NCI-H2029 treated with DMSO at 0.1 percent for 48 hours (cell line): ENCODE measurements at places on chromosomes 11 and 22.

GRCh38 chr11:12600829-12601228, 73.4 kb upstream of the TEAD1 start:
- no peak for DNase-seq

- no peak for DNase-seq
Measured at GRCh38 chr11:121652971-121653370, 200.2 kb upstream of the SORL1-AS1 start.

DNA sequence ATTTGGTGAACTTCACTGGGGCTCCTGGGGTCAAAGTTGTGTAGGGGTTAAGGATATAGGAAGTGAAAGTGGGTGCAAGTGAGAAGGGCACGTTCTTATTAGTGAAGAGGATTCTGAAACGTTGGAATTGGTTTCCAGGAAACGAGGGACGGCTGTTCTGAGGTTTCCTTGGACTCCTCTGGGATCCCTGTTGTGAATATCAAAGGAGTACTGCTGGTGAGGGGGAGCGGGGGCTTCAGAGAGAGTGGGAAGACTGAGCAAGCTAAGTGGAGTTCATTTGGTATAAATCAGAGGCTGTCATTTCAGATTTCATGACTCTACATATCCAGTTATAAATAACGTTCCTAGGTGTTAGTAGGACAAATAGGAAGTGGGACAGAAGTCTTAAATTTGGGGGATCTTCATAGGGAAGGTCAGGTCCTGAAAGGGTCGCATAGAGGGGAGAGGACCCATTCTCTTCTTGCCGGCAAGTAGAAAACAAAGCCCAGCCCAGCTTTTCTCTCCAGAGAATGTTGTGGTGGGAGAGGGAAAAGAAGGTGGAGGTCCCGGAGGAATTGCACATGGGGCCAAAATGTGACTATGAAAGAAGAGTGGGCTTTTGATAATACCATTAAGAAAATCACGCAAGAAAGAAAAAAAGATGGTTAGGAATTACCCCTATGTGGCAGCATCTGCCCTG, 1.1 kb upstream of the NELL1 start:
- no peak for DNase-seq

DNA sequence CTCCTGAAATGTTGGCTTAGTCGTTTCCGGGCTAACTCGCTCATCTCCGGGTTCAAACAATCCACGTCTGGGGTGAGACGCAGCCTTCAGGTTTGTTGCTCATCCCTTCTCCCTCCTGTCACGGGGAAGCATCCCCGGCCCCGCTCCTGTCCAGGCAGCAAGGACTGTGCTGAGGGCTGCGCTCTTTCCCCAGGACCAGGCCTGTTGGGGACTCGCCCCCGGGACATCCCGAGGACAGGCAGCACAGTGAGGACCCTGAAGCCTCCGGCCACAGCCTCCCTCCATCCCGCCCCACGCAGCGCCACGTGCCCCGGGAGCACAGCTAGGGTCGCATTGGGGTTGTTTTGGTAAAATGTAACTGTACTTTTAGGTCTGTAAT, 252.0 kb downstream of the BRD1 start:
- DNase-seq = no peak

DNA sequence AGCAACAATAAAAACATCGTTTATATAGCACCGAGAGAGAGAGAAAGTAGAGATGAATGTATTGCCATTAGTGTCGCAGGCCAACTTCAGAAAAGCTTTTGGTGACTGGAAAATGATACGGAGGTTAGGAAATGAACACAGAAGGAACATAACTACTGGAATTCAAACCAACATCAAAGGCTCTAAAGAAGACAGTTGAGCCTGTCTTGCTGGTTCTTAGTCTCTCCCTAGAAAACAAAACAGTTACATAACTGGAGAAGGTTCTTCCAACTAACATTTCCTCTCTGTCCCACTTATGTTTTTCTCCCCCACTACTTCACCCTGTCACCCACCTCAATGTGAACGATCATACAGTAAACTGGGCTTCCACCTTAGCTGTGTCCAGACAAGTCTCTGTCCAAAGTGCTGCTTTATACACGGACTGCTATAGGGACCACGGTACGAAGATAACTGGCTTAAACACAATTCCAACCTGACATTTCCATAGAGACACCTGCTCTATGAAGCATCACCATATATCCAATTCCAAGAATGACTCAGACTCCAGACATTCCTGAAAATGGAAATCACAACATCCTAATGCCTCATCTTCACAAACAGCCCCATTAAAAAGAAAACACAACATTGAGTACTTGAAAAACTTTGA, 85.2 kb upstream of the ARHGAP32 start:
- no peak for DNase-seq

DNA sequence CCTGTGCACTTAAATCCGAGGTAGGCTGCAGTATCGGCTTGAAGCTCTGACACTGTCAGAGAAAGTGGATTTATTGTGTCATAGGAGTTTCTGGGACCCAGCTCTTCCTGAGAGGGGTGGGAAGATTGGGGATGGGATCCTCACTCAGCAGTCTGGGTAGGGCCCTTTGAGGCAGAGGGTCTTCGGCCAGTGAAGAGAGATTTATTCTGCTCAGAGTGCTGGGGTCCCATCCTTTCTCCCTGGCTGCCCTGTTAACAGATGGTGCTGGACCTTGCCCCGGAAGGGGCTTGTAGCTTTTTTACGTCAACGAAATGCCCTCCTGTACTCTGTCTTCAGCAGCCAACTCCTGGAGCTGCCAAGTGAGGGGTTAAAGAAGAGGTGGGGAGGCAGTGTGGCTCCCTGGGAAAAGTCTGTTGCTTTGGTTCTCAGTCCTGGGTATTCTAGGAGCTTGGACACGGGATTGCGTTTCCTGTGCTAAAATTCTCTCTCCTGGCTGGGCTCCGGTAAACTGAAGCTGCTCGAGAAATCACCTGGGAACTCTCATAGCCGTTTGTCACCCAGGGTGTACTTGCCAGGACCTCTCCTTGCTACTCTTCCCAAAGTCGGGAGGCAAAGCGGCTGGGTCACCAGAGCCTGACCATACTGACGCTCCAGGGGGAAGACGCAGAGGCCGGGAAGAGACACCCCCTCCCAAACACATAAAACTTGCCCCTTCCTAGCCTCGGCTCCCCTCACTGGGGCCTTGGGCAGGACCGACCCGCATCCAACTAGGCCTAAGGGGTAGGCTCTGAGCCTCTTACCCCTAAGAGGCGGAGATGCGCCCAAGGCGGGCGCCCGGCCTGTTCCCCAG, 806 bp upstream of the SMDT1 start:
- no peak for DNase-seq

GRCh38 chr11:32072872-32073643, 17.8 kb upstream of the RCN1 start:
- no peak for DNase-seq

DNA sequence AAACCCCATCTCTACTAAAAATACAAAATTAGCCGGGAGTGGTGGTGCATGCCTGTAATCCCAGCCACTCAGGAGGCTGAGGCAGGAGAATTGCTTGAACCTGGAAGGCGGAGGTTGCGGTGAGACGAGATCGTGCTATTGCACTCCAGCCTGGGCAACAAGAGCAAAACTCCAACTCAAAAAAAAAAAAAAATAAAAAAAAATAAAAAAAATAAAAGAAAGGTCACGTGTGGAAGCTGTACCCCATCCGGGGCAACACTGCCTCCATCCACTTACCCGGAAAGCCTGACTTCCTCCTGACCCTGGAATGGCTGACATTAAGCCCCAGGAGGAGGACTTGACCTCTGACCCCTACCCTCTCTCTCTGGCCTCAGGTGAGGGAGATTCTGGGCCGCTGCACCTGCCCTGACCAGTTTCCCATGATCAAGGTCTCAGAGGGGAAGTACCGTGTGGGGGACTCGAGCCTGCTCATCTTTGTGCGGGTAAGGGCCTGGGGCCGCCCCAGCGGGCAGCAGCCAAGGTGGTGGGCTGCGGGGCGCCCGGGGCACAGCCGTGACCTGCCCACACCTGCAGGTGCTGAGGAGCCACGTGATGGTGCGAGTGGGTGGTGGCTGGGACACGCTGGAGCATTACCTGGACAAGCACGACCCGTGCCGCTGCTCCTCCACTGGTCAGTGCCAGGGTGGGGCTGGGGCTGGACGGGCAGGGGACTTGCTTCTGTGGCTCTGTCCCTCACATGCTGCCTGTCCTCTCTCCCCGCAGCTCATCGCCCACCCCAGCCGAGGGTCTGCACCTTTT, 3.8 kb downstream of the GAS2L1 start:
- no peak for DNase-seq

DNA sequence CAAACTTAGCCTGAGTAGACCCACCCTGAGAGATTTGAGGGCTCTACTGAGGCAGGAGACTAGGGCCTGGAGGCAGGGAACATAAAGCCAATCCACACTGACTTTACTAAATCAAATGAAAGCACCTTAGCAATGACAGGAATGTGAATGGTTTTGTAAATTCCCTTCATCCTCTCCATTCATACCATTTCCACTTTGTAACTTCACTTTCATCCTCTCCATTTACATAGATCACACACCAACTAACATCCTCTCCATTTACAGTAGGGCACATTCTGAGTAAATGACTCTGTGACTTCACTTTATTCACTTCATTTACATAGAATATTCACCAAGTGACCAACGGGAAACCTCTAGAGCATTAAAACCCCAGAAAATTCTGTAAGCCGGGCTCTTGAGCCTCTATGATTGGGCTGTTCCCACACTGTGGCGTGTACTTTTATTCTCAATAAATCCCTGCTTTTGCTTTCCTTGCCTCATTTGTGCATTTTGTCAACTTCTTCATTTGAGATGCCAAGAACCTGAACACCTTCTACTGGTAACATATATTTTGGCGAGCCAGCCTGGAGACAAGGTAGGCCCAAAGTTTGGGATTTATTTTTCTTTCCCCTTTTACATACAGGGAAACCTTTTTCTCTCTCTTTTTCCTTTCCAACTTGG, 82.9 kb downstream of the PIWIL4 start:
- no peak for DNase-seq

DNA sequence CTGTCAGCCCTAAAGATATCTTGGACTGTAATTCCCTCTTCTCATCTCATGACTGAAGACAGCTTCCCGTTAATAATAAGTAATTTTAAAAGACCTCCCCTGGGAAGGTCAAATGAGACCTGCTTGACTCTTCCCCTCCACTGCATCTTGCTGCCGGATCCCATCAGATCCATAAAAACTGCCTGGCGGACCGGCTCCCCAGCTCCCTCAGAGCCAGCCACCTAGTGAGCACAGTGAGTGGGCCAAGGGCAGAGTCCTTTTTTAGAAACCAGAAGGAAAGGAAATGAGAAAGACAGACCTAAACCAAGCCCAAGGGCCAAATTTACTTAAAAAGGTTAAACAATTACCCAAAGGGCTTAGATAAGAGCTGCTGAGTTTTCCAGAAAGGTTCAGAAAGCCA, 595.3 kb downstream of the OPCML start:
- no peak for DNase-seq

- DNase-seq = no peak
Measured at GRCh38 chr11:115700981-115701875, 197.0 kb upstream of the CADM1 start.
